ENCODE measurements at places on chromosomes 5 and 9. TPM values are rescaled to one million over a fixed set of nuclear protein-coding genes. Genes with fewer than 3 reads are reported as not detected.

CDC23 gene
- 17.6 TPM for total RNA-seq

ARID3C gene
- 2.1 TPM for total RNA-seq

CCL27 gene
- total RNA-seq: 45.1 TPM

- DNase-seq: no peak
- H3K27me3 ChIP-seq: no peaks in the 10 kb centered on the region
- H3K36me3 ChIP-seq: no peaks in the 10 kb centered on the region
- H3K4me3 ChIP-seq: no peak overlapping the region
Measured at GRCh38 chr5:39209924-39210323, 9.4 kb downstream of the FYB1 start.

DNA sequence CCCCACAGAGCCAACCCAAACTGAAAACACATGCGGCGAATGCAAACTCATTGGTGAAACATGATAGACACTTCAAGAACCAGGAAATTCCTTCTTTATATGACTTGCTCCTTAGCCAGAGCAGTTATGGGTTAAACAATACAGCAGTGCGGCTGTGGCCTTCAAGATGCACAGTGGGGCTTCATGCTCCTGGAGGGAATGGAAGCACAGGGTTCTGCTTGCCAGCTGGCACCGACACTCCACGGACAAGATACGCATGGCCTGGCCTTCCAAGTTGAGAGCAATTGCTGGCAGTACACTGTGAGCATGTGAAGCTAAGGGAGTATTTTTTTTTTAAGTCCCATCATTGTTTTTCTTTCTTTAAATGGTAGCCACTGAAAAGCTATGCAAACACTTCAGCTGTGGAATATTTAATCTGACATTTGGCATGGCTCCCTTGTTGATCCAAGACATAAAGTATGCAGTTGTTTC lies 451.6 kb upstream of the CD180 start:
- no peak overlapping the region for H3K27ac ChIP-seq
- DNase-seq: peak; percentile 67
- no peaks in the 10 kb centered on the region for H3K27me3 ChIP-seq

DNA sequence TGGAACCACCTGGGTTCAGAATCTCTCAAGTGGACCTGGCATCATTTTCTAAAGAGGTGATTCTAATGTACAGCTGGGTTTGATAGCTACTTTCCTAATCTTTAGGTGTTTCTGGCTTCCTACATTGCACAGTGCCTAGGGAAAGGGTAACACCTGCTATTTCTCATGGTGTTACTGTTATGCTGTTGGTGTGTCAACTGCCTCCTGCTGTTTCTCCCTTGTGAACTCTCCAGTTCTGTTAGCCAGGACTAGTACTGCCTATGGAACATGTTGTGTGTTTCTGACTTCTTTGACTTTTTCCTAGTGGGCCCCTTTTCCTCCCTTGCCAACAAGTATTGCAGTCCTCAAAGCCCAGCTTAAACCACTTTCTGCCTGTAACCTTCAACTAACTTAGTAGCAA lies 5.5 kb downstream of the ARHGEF28 start:
- H3K4me3 ChIP-seq: no peak overlapping the region
- H3K36me3 ChIP-seq: no peaks in the 10 kb centered on the region
- H3K27me3 ChIP-seq: no peaks in the 10 kb centered on the region
- no peaks in the 10 kb centered on the region for H3K4me1 ChIP-seq

DNA sequence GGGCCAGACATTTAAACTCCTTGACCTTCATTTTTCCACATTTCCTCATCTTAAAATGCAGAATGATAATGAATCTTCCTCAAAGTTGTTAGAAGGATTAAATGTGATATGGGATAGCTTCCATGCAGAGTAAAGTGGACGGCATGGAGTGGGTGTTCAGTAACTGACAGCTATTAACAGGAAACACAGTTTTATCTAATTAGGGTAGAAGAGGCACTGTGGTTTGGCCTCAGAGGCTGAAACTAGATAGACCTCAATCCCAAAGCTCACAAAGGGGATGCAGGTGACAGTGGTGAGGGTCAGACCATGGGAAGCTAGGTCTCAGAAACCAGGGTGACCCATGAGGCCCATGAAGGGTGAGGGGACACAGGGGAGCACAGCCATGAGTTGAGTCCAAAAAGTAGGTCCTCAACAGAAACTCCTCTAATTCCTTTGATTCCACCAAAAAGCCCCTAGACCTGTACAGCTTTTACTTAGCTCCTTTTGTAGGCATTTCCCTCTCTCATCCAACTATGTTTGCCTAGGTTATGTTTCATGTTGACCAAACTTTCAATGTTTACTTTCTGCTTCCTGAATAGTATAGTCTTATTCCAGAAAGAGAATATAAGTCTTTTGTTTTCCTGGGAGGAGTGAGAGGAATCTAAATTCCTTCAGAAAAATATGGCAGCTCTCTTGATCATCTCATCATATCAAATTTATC lies 27.9 kb upstream of the GLDC start:
- no peak for DNase-seq
- no peak overlapping the region for H3K4me3 ChIP-seq
- no peaks in the 10 kb centered on the region for H3K4me1 ChIP-seq
- no peak overlapping the region for H3K27ac ChIP-seq
- no peaks in the 10 kb centered on the region for H3K27me3 ChIP-seq
- H3K36me3 ChIP-seq: no peaks in the 10 kb centered on the region

DNA sequence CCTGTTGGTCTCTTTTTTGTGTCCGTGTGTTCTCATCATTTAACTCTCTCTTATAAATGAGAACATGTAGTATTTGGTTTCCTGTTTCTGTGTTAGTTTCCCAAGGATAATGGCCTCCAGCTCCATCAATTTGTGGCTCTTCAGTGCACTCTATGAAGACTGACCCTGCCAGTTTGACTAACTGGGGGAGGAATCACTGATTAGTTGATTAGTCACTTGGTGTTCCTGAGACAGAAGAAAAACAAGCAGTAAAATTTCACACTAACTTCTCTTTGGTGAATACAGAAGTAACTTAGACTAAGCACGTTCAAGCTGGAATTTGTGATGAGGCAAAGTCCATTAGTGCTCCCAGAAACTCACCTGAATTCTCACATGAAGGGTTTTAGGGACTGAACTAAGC lies 495.8 kb upstream of the RORB start:
- no peaks in the 10 kb centered on the region for H3K27me3 ChIP-seq
- H3K36me3 ChIP-seq: no peaks in the 10 kb centered on the region
- DNase-seq: no peak
- no peak overlapping the region for H3K4me3 ChIP-seq
- H3K4me1 ChIP-seq: no peaks in the 10 kb centered on the region
- H3K27ac ChIP-seq: no peak overlapping the region

- H3K4me1 ChIP-seq: no peaks in the 10 kb centered on the region
- no peak overlapping the region for H3K4me3 ChIP-seq
- H3K27me3 ChIP-seq: no peaks in the 10 kb centered on the region
Measured at GRCh38 chr5:100043475-100043874, 491.7 kb upstream of the FAM174A start.

DNA sequence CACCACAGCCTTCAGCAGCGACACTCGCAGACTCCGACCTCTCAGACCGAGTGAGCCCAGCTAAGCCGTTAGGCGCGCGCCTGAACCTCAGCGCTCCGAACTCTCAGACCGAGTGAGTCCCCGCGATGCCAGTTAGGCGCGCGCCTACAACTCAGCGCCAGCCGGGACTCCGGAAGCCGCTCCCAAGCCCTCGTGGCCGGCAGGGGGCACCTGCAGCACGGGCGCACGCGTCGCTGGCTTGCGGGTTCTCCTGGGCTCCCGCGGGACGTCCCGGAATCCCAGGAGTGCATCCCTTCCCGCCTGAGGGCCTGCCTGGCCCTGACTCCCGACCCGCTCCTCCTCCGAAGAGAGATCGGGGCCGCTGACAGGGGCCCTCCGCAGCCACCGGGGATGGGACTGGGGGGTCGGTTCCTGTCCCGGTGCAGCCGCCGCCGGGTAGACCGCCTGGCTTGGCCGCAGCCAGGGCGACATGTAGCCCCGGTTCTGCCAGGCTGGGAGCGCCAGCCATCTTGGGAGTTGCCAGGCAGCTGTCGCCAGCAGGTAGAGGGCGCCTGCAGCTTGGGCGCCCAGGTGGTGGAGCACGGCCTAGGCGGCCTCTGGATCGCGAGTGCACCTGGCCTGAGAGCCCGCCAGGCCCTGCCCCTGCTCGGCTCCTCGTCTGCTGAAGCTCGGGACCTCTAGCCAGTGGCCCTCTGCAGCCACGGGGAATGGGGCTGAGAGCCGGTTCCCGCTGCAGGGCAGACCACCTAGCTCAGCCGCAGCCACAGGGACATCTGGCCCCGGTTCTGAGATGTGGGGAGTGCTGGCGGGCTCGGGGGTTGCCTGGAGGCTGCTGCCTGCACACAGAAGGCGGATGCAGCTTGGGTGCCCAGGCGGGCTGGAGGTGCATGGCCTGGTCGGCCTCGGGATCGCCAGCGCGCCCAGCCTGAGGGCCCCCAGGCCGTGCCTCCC lies at the start of gene ANKRD18A:
TSS of gene ANKRD18A (minus strand) at position 114 of the 951 bp plus-strand sequence. CDS start 311 bp downstream, outside the sequence.
- H3K36me3 ChIP-seq: no peaks in the 10 kb centered on the region
- no peak within 1 kb of the TSS for H3K27ac ChIP-seq
- peaks cover 59% of the 10 kb centered on the region for H3K27me3 ChIP-seq
- H3K4me3 ChIP-seq: peak within 1 kb of the TSS; percentile 24

- H3K27ac ChIP-seq: no peak overlapping the region
- no peaks in the 10 kb centered on the region for H3K4me1 ChIP-seq
- no peak for DNase-seq
- H3K27me3 ChIP-seq: no peaks in the 10 kb centered on the region
- no peaks in the 10 kb centered on the region for H3K36me3 ChIP-seq
Measured at GRCh38 chr9:28981711-28982110, 1408.4 kb upstream of the C9orf72 start.
